Brain (organoid and tissue), 16 donors: ENCODE measurements at places on chromosomes 4 and X. TPM values are rescaled to one million over a fixed set of nuclear protein-coding genes. Genes with fewer than 3 reads are reported as not detected.

Gene ANXA3
- 4.4 TPM for polyA plus RNA-seq

Gene FAAH2
- polyA plus RNA-seq = 8.8 TPM

Gene GPR143
- polyA plus RNA-seq = 5.8 TPM

Gene CTAG2
- polyA plus RNA-seq = not detected

Gene ZNF185
- 4.5 TPM for polyA plus RNA-seq

Gene NCAPG
- 14.5 TPM for polyA plus RNA-seq

Gene PHF8
- polyA plus RNA-seq = 31.9 TPM

Gene POU4F2
- not detected for polyA plus RNA-seq

Gene SPANXN5
- not detected for polyA plus RNA-seq

Gene SPANXC
- polyA plus RNA-seq = not detected

Gene PDGFC
- polyA plus RNA-seq = 3.4 TPM
